M059J (cell line): ENCODE measurements at places on chromosomes 12 and 14. TPM values are rescaled to one million over a fixed set of nuclear protein-coding genes. Genes with fewer than 3 reads are reported as not detected.

DNA sequence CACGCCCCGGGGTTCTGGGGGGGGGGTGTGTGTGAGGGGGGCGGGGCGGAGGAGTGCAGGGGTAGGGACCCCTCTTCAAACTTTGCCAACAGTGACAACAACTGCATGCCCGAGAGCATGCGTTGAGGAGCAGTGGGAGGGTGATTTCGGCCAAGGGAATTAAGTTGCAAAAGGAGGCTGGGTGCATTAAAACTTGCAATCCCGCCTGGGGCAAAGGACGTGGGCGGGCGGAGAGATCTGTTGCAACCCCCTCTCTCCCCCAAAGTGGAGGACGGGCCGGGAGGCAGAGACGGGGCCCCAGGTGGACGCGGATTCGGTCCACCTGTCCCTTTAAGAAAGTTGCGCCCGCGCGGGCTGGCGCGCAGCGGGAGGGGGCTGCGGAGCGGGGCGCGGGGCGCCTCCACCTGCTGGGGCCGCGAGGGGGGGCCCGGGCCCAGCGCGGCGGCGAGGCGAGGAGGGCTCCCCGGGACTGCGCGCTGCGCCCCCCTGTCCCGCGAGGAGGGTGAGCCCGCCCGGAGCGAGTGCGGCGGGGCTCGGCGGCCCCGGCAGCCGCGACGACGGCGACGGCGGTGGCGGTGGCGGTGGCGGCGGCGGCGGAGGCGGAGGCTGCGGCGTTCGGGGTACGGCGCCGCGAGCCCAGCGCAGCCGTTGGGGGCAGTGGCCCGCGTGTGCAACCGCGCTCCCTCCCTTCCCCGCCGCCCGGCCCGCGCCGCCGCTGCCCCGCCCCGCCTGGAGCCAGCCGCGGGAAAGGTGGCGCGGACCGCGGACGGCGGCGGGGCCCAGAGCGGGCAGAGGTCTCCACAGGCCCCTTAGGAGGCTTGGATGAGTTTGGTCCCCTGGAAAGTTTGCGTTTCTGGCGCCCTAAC is 530 bp upstream of the FOXN4 start:
- DNase-seq, result peak; percentile 11

DNA sequence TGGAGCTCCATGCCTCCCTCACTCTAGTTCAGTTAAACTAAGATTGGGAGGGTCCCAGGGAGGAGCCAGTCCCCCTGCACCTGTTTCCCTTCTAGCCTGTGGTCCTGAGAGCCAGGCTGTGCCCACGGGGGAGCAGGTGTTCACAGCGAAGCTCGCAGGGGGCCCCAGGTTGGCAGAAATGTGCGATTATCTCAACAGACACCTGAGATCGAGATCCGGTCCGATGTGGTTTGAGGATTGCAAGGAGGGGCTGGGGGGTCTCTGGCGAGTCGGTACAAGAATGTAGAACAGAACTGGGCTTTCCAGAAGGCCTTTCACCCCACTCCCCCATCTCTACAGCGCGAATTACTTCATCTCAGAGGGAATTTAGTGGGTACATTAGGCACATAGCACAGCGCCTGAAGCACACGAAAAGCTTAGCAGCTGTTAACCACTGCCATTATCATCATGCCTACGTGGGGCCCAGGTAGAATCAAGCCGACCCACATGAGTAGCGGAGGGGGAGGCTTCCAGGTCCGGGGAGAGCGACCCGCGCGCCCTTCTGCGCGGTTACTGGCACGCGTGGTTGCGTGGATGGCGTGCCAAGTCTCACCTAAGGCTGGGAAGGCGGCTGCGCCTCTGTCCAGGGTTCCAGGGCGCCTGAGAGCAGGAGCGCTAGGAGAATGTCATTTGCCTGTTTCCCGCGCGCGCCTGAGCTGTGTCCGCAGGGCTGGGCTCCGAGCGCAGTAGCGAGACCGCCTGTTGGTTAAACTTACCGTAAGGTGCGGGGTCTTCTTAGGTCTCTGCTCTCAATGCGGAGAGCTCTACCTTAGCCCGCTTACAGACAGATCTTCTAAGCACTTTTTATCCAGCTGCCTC is 1539.5 kb upstream of the TMEM132C start:
- no peak for DNase-seq

- no peak for DNase-seq
Observed at GRCh38 chr14:87834594-87834993, 158.4 kb downstream of the GALC start.

DNA sequence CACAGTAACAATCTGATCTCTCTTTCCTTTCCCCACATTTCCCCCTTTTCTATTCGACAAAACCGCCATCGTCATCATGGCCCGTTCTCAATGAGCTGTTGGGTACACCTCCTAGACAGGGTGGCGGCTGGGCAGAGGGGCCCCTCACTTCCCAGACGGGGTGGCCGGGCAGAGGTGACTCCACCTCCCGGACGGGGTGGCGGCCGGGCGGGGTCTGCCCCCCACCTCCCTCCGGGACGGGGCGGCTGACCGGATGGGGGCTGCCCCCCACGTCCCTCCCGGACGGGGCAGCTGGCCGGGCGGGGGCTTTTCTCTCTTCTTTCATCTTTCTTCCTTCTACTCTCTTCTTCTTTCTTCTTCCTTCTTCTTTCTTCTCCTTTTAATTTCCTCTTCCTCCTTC is 1.3 kb upstream of the NUBPL start:
- no peak for DNase-seq

DNA sequence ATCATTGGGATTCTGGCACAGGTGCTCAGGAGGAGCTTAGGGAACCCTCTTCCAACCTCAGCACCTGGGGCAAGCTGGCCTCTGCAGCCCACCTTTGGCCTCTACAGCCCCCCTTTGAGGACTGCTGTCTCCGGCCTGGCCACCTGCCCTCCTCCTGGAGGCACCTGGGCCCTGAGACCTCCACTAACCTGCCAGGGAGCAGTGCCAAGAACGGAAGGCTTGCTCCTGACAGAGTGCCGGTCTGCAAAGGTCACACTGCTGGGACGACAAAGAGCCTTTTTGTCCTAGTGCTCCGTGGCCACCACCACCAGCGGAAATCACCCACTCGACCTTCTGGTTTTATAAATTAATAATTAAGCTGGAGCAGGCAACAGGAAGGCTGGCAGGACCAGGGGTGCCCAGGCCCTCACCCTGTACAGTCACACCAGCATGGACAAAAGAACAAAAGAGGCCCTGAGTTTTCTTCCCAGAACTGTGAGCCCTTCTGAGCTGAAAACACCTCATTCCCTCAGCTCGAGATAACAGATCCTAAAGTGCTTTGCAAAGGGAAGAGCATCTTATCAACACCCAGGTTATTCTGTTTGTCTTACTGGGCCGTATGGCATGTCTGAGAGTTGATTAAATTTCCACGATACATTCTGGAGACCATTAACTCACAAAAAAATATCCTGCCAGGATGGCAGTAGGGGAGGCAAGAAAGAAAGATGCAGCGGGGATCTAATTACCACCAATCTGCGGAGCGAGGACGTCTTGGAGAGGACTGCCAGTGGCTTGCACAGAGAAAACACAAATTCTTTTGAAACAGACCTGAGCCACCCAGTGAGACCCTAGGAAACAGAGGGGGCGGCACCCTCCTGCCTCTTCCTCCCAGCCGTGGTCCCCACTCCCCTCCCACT is 8.2 kb downstream of the TESC start:
- no peak for DNase-seq

DNA sequence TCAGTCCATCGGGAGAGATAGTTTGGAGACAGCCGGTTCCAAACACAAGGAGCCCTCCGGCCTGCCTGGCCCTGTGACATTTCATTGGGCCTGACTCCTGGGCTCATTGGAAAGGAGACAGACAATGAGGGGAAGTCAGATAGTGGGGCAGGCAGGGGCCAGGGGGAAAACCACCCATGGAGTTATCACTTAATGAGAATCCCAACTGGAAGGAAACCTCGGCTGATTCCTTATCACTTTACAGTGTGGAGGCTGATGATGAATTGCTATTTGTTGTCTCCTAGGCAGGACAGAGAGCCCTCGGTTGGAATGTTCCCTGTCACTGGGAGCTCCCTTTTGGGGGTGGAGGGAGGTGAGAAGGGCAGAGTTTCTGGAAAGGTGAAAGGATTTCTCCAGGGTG is 44.4 kb downstream of the TBX5 start:
- no peak for DNase-seq

DNA sequence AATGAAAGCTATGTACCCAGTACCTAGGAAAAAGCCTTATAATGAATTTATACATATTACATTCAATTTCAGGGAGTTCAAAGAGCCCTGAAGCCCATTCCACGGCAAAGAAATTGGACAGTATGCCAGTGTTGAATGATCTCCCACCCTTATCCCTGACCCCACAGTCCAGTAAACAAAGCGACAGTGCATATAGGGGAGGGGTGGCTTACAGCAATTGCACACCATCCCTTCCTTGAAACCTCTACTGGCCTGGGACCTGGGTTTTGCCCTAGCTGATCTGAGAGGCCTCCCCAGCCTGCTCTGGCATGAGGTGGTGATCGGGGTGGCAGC is 17.3 kb upstream of the RND1 start:
- no peak for DNase-seq

- DNase-seq, result no peak
Observed at GRCh38 chr14:90109858-90110257, 48.1 kb downstream of the KCNK13 start.

DNA sequence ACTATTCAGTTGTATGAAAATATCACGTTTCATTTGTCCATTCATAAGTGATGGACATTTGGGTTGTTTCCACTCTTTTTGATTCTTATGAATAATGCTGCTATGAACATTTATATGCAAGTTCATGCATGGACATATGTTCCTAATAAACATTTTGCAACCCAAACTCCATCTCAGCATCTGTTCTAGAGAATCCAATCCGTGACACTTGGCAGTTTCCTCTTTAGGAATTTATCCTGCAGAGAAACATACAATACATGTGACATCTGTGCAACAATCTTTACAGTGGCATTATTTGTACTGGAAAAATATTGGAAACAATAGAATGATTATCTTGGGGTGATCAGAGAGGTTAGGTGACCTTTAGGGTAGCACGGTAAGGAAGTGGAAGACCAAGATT is 290.8 kb upstream of the SRRM4 start:
- DNase-seq, result no peak

The SRGAP1 gene
- 3.0 and 4.5 TPM in 2 replicates for total RNA-seq

The SLC17A8 gene
- total RNA-seq, result not detected in 2 replicates

The PSMC6 gene
- total RNA-seq, result 131 and 189 TPM in 2 replicates
